Naive thymus-derived CD8-positive, alpha-beta T cell (primary cell): ENCODE measurements at places on chromosomes 11 and 22.

DNA sequence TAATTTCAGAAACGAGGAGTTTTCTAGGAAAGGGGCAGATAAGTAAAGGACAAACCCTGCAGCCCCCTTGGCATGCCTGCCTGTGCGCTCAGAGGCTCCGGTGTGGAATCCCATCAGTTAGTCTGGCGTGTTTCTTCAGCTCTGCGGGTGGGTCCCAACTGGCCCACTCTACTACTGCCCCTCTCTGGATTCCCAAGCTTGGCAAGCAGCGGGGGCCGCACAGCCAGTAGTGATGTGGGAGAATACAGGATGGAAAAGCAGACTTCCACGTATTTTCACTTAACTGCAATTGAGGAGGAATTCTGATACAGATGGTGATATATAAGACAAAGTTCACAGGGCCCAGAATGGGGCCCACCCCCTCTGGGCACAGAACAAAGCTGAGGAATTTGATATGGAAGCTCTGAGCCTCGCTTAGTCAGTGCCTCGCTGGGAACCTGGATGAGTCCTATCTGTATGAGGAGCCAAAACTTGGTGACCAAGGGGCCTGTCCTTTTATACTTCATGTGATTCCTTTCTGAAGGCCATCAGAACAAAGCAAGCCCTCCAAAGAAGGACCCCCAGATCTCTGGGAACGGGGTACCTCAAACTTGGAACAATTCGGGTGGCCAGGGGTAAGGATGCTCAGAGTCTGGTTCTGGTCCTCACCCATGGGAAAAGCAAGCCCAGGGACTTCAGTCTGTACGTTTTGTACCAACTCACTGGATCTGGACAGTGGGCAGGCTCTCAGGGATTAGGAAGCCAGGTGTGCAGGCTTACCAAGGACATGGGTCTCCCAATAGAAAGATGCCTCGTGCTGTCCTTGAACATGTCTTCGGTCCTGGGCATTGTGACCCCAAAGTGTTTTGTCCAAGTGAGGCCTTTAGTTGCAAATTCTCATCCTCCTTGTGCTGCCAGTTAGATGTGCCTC is 26.0 kb downstream of the RELT start:
- DNase-seq: no peak

DNA sequence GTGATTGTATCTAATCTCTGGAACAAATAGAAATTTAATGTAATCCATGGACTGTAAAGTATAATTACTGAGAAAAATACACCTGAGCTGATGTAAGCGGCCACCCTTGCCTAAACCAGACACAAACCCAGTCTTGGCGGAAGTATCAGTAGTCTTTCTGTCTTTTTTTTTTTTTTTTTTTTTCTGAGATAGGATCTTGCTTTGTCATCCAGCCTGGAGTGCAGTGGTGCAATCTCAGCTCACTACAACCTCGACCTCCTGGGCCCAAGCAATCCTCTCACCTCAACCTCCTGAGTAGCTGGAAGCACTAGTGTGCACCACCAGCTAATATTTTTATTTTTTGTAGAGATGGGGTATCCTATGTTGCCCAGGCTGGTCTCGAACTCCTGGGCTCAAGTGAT is 5.5 kb upstream of the CXCR5 start:
- no peak for DNase-seq

- DNase-seq: no peak
These were observed 4.4 kb downstream of the CST6 start for GRCh38 chr11:66015936-66016792.

DNA sequence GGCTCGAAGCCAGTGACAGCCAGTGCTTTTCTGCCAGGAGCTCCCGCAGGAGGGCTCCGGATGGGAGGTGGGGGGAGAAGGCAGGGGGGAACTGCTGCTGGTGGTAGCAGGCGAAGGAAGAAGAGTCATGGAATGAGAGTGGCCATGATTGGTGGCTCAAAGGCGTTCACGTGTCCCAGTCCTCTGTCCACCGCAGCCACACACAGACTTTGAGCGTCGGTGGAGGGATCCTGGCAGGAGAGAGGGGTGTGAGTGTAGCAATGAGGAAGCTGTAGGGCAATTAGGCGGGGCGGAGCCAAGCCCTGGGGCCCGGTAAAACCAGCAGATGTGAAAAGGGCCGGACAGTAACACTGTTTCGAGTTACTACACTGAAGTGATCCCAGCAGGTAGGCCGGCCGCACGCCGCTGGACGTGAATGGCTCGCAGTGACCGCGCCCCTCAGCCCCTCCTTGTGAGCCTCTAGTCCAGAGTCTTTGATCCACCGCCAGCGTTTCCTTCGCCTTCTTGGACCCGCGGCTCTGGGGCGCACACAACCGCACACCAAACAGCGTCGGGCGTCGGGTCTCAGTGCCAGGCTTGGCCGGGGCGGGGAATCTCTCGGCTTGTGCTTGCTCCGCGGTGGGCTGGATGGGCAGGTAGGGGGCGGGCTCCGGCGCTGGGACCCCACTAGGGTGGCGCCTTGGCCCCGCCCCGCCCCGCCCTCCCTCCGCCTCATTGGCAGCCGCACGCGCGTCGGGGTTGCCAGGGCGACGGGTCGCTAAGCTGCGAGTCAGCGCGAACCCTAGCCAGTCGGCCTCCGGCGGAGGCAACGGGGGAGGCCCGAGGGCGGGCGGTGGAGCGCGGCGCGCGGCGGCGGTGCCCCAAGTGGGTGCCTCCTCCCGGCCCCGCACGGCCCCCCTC is at the start of gene LRRC10B:
TSS of gene LRRC10B (plus strand) at position 788 of the 900 bp plus-strand sequence. CDS start 250 bp downstream, outside the sequence.
- DNase-seq: no peak

DNA sequence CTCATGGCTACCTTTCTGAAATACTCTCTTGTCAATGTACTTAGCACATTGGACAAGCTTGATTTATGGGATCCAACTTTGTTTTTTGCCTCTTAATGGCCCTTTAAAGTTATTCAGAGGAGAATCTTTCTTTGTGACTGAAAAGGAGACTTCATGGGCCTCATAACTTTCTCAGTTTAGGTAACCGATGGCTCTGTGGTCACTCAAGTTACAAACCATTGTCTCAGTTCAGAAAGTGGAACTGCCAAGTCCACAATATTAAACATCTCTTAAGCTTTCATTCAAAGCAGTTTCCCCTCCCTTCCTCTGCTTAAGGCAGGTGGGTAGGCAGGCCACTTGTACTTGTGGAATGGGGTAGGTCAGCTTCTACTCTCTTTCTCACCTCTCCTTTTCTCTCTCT is 12.3 kb upstream of the ARL14EP start:
- no peak for DNase-seq

DNA sequence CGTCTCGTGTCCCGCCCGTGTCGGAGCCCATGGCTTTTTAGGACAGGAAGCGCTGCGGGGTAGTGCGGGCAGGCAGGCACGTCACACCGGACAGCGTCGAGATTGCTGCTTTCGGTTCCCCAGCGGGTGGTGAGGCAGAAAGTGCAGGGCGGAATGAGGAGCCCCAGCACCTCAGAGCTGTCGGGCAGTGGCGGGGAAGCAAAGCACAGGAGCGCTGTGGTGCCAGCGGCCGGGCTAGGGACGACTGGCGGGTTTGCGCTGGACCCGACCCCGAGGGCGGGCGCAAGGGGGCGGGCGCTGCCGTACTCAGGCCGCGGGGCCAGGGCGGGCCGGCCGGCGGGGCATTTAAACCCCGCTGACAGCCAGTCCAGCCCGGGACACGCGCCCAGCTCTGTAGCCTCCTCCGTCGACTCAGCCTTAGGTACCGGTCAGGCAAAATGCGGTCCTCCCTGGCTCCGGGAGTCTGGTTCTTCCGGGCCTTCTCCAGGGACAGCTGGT is at the start of gene SLC37A2:
TSS of gene SLC37A2 (plus strand) at position 375 of the 498 bp plus-strand sequence. CDS start at position 438, 63 bp downstream.
- no peak for DNase-seq

GRCh38 chr22:40006641-40007040 is 11.9 kb downstream of the FAM83F start:
- no peak for DNase-seq

GRCh38 chr11:45219411-45219810 is 66.7 kb downstream of the SYT13 start:
- DNase-seq: no peak

DNA sequence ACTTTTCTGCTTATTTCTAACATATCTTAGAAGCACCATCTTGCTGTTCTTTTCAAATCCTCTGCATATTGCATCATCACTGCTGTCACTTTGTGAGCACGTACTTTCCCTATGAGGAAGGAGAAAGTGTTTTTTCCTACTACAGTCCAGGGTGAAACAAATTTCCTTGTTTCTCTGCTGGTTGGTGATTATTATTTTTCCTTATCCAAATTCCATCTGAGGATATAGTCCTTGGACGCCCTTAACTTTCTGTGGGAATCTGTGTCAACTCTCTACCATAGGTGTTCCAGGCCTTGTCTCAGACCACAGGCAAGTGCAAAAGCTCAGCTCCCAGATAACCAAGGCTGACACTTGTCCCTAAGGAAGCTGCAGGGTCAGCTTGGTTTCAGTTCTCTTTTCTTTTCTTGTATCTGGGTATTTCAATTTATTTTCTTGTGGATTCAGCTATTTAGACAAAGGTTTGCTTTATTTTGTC is 29.4 kb upstream of the LYVE1 start:
- DNase-seq: no peak

- no peak for DNase-seq
These were observed 185.1 kb downstream of the CWF19L2 start for GRCh38 chr11:107272561-107272960.

GRCh38 chr22:19783586-19784383 is 23.2 kb downstream of the TBX1 start:
- no peak for DNase-seq

GRCh38 chr11:79441461-79441875 is 638 bp upstream of the TENM4 start:
- no peak for DNase-seq

DNA sequence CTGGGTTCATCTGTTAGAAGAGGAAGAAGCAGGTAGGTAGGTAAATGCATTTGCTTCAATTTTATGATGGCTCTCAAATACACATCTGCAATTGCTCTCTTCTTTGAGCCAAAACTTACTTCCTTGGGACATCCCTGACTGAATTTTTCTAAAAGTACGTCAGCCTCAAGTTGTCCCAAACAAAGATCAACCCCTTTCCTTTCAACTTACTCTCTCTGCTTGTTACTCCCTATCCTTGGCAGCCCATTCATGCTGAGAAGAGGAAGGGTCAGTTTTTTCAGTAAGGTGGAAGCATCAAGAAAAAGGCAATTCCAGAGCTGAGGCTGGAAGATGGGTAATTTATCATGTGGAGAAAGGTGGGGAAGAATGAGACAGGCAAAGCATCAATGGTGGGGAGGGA is 111.2 kb downstream of the LRRC32 start:
- DNase-seq: no peak

DNA sequence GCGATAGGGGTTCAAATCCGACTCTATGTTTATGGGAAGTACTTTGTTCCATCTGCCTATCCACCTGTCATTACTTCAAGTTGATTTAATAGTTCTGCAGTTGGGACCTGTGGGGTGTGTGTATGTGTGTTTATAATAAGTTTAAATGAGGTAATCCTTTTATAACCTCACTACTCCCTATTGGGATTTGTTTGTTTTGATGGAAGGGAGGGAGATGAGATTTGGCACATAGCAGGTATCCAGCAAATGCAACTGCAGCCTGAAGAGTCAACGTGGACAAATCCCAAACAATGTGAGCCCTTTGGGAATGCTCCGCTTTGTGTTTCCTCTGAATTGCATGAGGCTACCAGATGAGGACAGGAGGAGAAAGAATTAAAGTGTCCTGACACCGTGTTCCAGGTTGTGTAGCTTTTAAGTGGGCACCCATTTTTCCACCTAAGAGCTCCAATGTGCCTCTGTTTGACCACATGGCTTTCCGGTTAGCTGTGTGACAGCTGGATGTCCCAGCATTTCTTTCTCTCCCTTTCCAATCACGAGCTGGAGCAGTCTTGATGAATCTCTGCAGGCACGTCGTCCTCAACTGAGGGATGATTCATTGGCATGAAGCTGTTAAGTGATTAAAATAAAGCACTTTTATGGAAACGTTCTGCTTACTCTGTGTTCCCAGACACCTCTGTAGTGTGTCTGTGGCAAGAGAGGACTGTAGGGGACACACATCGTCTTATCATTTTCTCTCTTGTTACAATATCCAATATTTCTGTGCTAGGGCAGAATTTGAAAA is 610.7 kb downstream of the NTM start:
- no peak for DNase-seq

GRCh38 chr22:30837531-30837930 is 131.0 kb downstream of the MORC2 start:
- DNase-seq: no peak

DNA sequence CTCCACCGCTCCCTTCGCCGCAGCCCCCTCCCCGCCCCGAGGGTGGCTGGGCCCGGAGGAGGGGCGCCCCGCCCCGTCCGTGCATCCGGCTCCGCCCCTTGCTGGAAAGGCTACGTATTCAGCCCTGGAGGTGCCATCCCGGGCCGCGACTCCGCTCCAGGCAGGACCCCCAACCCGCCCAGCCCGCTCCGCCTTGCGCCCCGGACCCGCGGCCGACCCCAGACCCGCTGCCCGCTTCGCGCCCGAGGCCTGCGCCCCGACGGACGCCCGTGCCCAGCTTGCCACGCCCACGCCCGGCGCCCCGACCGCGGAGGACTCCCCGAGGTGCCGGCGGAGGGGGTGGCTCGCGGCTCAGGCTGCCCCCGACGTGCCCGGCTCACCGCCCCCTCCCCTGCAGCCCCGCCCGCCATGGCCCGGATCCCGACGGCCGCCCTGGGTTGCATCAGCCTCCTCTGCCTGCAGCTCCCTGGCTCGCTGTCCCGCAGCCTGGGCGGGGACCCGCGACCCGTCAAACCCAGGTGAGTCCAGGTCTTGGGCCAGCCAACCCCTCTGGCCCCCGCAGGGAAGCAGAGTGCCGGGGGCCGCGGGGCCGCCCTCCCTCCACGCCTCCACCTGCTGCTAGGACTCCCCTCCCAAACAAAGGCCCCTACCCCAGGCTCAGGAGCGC is at the start of gene ADM2:
TSS of gene ADM2 (plus strand) at position 104 of the 667 bp plus-strand sequence. CDS start at position 409, 305 bp downstream.
- peak; percentile 68 for DNase-seq

- no peak for DNase-seq
These were observed 146.5 kb downstream of the ELP4 start for GRCh38 chr11:31656051-31656450.

DNA sequence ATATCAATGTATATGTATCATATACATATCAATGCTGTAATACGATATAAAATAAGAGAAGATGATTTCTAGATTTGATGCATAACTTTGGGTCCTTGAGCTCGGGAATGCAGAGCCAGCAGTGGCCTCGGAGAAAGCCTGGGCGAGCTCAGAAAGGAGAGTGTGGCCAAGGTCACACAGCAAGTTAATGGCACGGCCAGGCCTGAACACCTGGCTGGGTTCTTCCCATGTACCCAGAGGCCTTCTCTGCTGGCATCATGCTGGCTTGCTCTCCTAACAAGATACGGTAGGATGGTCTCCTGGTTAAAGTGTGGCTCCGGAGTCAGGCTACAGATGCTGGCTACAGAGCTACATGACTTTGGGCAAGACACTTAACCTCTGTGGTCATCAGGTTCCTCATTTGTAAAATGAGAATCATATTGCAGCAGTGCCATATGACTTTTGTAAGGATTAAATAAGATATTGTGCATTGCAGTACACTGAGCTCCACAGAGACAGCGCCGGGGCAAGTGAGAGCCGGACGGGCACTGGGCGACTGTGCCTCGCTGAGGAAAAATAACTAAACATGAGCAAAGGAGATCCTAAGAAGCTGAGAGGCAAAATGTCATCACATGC is 29.9 kb downstream of the TPST2 start:
- no peak for DNase-seq

- DNase-seq: peak; percentile 85
These were observed 883 bp downstream of the HIPK3 start for GRCh38 chr11:33257897-33258630.
